ENCODE measurements at places on chromosomes 6 and 20.
A peak's percentile ranks its signal among the peaks of the same experiment; 100 is the strongest.

- no peak for DNase-seq
Observed at GRCh38 chr6:42805297-42805861, 23.5 kb downstream of the BICRAL start.

DNA sequence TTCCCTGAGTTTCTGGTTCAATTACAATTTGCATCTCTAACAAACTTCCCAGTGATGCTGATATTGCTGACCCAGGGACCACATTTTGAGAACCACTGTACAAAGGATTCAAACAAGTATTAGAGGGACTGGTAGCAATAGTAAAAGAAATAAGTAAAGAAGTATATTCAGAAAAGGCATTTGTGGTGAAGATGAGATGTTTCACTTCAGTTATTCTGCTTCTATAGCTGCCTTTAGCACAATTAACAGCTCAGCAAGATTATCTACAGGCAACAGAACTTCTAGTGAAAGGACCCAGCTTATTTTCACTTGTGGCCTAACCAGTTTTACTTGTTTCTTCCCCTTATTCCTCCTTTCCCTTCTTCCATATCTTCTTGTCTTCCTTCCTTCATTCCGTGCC, 149.4 kb downstream of the PHF3 start:
- no peak for DNase-seq

- DNase-seq = no peak
Observed at GRCh38 chr6:143515766-143516355, 4.3 kb upstream of the FUCA2 start.

DNA sequence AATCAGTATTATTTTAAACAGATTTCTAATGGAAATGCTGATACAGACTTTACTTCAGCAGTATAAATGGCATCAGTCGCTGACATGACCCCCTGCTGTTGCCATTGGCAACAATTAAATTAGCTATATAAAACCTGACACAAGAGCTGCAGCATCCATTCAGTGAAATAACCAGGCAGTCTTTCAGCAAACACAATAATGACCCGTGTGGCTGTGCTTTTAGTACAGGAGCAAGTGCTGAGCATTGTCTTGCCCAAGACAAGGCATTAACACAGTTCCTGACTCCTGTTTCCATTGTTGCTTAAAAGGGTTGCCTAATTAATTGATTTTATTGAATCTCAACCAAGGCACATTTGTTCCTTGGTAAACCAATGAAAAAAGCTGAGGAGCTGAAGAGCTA, 382.1 kb downstream of the HACE1 start:
- DNase-seq = no peak

DNA sequence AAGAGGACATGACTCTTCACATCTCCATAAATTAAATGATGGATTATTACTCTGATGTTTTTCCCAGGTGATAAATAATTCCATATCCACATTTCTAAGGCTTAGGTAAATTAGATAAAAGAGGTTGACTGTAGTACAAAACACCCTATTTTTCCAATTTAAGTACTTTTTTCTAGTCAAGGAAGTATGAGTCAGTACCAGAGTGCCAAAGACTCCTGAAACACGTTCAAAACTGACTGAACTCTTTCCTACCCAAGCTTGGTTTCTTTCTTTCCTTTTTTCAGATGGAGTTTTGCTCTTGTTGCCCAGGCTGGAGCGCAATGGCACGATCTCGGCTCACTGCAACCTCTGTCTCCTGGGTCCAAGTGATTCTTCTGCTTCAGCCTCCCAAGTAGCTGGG, 85.0 kb downstream of the DOK5 start:
- no peak for DNase-seq

DNA sequence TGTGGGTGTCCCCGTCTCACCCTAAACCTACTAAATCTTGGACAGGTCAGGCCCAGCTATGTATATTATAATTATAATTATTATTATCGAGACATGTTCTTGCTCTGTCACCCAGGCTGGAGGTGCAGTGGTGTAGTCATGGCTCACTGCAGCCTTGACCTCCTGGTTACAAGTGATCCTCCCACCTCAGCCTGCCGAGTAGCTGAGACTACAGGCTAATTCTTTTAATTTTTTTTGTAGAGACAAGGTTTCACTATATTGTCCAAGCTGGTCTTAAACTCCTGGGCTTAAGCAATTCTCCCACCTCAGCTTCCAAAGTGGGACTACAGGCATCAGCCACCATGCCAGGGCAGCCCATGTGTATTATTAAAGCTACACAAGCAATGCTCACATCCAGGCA, 10.5 kb downstream of the ADGRF1 start:
- DNase-seq = no peak

- DNase-seq = no peak
Observed at GRCh38 chr20:50292591-50293283, 102.1 kb downstream of the CEBPB start.

DNA sequence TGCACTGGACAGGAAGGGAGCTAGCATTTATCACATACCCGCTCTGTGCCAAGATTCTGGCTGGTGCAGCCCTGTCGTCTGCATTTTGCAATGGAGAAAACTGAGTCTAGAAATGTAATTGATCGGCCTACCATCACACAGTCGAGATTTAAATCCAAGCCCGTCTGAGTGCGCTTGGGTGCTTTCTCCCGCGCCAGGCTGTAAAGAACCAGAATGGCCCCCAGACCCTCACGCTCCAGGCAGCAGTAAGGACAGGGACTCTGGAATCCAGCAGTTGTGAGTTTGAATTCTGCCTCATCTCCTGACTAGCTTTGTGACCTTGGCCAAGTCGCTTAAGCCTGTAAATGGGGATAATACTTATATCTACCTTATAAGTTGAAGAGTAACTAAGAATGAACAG, 10.8 kb downstream of the DYNLRB1 start:
- DNase-seq = no peak

DNA sequence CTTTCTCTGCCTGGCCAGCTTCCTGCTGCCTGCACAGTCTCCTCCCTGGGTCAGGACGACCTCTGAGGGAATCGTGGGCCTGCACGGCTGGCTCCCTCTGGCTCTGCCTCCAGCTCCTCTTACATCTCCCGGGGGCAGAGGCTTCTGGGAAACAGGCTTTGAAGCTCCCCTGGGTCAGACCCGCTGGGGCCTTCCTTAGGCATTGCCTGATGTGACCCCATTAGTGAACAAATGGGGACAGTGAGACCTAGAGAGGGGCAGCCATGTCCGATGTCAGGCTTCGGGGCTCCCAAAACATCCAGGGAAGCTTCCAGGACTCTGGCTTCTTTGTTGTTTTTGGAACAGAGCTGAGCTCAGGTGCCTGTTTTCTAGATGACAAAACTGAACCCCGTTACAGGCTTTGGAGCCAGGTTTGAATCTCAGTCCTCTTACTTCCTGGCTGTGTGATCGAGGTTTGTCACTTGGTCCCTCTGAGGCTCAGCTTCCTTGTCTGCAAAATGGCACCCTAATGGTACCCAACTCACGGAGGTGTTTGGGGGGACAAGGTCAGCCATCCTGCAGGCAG, 94.3 kb downstream of the CEBPB start:
- DNase-seq = no peak

DNA sequence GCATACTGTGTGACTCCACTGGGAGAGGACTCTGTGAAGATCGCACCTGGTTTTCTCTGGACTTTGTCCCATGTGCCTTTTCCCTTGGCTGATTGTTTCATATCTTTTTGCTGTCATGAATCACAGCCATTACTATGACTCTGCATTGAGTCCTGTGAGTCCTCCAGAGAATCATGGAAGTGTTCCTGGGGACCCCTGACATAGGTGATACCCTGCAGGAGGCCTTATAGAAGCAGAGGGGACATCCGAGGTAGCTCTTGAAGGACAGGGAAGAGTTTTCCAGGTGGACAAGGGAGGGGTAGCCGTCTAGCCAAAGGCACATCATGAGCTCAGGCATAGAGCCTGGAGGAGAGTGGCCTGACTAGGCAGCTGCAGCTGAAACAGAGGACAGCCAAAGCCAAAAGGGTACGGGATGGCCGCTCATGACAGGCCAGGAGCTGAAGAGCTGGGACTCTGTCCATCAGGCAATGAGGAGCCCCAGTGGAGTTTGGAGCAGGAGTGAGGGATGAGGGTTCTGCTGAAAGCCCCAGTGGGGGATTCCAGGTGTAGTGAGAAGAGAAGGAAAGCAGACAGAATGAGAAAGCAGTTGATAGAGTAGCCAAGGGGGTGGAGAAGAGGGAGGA, 86.6 kb upstream of the TOX2 start:
- no peak for DNase-seq

GRCh38 chr6:128883906-128884305, 968 bp downstream of the LAMA2 start:
- no peak for DNase-seq

DNA sequence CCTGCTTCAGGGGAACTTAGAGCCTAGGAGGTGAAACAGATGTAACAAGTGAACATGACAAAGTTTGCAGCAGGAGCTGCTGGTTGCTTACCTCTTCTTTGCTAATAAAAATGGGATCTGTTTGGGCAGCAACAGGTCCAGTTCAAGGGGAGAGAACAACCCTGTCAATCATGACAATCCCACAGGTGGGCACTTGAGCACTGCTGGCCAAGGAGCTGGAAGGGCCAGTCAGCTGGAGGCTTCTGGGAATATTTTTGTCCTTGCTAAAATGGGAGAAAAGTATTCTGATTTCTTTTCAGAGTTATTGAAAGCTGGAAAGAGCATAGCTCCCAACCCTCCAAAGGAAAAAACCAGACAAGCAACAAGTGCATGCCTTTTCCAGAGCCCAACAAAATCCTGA, 477.7 kb upstream of the SULF2 start:
- no peak for DNase-seq

DNA sequence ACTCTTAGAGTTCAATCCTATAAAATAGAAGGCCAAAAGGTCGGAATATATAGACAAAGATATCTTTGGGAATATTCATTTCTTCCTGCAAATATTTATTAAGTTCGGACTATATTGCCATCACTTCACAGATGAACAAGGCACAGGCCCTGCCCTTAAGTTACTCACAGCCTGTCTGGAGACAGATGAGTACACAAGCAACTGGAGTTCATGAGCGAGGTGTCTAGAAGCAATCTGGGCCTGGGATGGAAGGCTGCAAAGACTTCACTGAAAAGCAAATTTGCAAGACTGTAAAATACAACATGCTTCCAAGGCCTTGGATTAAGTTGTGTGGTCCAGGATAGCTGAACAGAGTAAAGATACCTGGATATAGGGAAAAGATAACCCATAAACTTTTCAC, 56.7 kb upstream of the CEP85L start:
- DNase-seq = no peak

DNA sequence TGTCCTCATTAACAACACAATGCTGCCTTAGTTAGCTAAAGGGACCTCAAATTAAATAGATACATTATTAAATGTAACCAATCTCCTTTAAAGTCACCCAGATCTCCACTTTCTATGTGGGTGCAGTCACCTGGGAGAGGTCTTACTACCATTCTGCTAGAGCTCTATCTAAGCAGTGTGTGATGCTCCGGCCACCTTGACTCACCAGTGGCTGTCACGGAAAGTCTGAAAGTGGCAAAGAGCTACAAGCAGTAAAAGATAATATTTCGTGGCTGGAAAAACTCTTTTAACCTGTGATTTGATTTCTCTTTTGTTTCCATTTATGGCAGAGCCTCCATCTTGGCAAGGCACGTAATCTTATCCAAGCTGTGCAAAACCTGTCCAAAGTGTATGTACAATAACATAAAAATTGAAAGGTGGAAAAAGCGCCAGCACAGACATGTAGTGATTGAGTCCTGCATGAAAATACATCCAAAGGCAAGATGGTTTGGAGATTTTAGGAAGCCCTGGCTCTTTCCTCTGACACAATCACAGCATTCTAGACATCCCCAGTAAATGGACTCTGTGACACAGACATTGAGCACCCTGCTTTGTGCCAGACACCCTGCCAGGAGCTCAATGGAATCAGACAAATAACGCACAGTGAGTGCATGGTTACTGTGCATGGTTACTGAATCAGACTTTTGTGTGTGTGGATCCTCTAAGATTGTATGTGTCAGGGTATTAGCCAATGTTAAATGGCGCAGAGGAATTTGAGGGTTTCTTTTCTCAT, 116.6 kb downstream of the ADAT2 start:
- no peak for DNase-seq

DNA sequence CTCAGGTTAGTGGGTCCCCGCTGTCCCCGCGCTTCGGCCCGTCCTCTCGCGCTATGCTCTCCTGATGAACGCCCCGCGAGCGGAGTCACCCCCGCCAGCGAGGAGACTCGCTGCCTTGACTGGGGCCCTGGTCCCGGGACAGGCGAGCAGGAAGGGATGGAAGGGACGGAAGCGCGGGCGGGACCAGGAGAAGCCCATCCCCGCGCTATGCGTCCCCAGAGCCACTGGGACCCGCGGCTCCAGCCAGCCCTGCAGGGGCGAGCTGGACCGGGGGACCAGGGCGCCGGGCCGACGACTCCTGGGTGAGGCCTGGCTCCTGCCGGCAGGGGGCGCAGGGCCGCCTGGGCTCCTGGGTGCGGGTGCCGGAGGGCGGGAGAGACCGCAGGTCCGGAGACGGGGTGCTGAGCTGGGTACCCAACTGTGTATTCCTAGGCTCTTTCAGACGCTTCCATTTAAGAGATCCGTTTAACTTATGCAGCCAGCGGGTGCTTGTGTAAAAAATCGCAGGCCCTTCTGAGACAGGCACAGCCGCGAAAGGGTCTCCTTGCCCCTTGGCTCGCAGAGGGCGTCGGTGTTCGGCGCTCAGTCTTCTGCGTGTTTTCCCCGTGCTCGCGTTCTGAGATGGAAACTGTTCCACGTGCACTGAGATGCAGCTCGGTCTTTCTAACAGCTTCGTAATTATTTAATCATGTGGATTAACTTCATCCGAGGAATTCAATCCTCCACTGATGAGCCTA, 580 bp upstream of the SYCP2 start:
- peak; percentile 74 for DNase-seq

- no peak for DNase-seq
Observed at GRCh38 chr6:81073318-81073717, 679.2 kb downstream of the TENT5A start.

DNA sequence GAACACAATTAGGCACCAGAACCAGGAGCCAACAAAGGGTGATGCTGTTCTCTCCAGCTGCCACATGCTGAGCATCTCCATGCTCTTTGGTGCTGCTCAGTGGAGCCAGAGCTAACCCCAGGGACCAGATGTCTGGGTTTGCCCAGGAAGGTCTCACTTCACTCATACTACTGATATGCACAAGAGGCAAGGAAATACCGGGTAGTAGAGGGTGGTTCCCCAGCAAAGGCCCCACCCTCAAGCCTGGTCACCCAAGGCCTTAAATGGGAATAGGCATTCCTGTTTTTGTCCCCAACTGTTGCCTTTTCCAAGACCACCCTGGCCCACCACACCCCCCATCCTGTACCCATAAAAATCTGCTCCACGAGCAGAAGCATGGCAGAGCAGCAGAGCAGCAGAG, 204.5 kb upstream of the TAB2 start:
- no peak for DNase-seq
